ENCODE measurements at places on chromosomes 16 and 17. TPM values are rescaled to one million over a fixed set of nuclear protein-coding genes. Genes with fewer than 3 reads are reported as not detected.
A peak's percentile ranks its signal among the peaks of the same experiment; 100 is the strongest.

Gene AGRP
- not detected for total RNA-seq

Gene PPP1R27
- not detected for total RNA-seq

Gene QPRT
- 106 TPM for total RNA-seq

Gene IGFALS
- not detected for total RNA-seq

Gene AOC3
- 2.1 TPM for total RNA-seq

Gene CCL4
- not detected for total RNA-seq

- DNase-seq: peak; percentile 48
These were observed 810 bp upstream of the GAN start for GRCh38 chr16:81313701-81314602.

- DNase-seq: peak; percentile 59
These were observed 13.6 kb downstream of the CEP20 start for GRCh38 chr16:15874745-15875314.
